Bone marrow (tissue), 2 donors: ENCODE measurements at places on chromosomes 7 and 10.

DNA sequence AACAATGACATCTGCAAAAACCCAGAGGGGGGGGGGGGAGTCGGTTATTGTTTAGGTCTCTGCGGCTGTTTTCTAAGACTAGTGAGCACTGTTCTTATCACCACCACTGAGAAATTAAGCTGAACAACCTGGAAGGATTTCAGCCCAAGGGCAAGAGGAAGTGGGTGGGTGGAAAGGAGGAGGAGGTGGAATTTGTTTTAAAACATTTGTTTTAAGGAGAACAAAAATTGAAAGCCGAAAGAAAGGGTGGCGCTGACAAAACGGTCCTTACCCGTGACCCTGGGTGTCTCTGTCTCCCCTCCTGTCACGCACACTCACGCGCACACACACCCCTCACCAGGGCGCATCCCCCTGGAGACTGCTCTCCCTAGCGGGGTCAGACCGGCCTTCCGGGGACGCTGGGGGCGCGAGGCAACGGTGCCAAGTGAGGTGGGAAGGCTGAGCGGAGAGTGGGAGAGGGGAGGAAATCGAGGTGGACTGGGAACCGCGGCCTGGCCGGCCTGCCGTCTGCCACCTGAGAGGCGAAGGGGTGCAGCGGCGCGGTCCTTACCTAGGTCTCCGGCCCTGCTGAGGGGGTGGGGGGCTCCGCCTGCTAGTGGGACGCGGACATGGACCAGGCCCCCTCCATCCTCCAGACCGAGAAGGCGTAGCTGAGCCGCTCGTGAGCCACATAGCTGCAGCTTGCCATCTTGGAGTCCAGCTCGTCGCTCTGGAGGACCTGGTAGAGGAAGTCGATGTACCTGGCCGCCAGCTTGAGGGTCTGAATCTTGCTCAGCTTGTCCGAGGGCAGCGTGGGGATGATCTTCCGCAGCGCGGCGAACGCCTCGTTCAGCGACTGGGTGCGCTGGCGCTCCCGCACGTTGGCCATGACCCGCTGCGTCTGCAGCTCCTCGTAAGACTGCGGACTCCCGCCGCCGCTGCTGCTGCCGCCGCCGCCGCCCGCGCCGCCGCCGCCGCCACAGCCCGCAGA, 1.0 kb downstream of the TWIST1 start:
- DNase-seq: no peak

DNA sequence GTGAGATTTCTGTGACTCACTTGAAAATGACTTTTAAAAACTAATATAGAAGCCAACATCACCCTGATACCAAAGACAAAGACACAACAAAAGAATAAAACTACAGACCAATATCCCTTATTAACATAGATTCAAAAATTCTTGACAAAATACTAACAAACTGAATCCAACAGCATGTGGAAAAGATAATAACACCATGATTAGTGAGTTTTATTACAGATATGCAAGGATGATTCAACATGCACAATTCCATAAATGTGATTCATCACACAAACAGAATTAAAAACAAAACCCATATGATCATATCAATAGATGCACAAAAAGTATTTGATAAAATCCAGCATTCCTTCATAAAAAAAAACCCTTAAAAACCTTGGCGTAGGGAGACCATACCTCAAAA, 6.5 kb downstream of the MGAM start:
- DNase-seq: no peak

DNA sequence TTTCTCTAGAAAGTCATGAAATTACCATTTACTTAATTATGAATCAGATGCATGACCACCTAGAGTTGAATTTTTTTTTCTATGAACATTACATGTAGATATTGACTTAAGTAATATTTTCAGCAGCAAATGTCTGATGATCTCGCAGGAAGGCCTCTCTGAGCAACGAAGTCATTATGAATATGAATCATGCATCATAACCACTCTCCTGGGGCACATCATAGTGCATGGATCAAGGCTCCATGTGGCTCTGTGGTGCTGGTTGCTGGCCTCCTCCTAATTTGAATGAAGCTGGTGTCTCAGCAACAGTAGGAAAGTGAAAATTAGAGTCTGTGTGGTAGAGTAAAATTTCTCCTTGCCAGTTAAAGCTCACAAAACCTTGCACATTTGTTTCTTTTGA, 121.4 kb upstream of the INHBA start:
- no peak for DNase-seq

DNA sequence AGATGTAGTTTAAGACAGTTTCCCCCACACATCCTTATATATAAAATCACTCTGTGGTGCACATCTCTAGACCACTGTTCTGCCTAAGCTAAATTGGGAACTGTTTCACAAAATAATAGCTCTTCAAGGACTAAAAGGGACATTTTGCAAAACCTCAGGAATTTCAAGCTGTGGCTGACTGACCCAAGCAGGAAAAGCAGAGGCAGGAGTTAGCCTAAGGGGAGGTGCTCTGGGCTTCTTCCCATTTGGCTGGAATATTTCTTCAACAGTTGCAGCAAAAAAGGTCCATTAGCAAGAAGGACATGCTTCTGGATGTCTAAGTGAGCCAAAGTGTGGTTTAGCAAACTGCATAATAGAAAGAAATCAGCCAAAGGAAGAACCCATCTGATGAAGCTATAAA, 551.2 kb upstream of the ANKRD30A start:
- DNase-seq: no peak

DNA sequence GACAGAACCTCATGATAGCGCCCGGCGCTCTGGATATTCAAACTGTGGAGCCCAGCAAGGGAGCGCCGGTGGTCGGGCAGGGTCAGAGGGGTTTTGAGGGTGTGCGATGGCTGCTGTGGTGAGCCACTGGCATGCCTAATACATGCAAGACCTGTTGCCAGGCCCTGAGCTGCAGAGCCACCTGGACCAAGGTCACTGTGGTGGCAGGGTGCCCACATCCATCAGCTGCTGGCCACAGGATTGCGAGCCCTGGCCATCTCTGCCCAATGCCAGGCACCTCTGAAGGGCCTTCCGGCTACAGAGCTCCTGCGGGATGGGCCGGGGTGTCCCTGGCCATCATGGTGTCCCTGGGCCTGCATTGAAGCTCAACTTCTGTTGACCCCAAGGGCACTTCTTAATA, 123.0 kb upstream of the TNRC18 start:
- no peak for DNase-seq

DNA sequence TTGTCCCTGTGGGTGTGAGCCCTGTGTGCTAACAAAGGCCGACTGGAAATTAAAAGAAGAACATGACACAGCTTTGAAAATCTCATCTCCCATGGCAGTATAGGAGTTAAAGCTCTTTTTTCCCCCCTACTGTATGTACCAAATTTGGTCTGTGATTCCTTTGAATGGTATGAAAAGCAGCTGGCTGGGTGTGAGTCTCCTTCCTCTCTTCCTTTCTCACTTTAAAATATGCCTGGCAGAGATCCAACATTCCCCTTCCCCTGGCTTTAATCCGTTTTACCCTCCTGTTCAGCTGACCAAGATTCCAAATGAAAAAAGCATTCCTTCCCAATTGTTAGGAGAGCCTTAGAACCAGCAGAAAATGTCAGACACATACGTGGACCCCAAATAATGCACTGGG, 225.0 kb upstream of the CELF2 start:
- DNase-seq: no peak

- DNase-seq: no peak
These were observed 170.7 kb upstream of the PLPP4 start for GRCh38 chr10:120286280-120286679.

DNA sequence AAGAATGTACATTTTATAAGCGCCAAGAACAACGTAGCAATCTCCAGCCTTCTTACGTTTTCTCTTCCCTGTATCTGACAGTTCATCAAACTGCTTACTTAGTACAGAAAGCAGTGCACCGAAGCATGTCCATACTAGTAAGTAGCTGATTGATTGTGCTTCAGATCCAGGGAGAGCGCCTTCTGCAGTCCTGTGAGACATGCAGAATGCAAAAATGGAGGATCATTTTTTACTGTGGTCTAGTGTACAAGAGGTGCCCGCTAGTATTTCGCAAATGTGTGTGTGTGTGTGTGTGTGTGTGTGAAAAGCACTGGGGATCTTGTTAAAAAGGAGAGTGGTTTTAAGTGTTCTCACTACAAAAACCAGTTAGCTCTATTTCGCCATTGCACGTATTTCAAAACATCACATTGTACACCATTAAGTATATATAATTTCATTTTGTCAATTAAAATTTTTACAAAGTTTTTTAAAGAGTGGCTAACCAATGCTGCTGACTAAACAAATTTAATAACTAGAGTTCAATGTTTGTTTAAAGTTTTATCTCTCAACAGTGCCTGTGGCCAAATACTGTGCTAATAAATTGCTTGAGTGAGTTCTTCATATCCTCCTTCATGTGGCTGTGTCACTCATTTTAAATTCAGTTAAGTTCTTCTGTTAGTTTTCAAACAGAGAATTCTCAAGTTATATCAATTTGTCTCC, 99.6 kb downstream of the ZMYND11 start:
- DNase-seq: no peak

DNA sequence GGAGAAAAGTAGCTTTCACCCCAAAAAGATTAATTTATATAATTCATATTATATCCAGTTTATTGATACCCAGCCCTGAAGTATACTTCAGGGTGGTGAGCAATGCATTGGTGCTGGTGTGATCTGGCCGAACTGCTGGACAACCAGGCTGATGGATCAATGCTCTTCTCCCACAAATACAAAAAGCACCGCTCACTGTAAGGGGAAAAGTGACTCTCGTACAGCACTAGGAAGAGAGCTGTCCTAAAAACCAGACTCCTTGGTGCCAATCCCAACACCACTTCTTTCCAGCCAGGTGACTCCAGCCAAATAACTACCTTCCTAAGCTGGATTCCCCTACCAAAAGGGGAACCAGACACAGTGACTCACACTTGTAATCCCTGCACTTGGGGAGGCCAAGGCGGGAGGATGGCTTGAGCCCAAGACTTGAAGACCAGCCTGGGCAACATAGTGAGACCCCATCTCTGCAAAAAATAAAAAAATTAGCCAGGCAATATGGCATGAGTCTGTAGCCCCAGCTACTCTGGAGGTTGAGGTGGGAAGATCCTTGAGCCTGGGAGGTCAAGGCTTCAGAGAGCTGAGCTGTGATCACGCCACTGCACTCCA, 13.1 kb upstream of the TNPO3 start:
- DNase-seq: no peak

GRCh38 chr10:26048756-26049155, 114.7 kb downstream of the MYO3A start:
- DNase-seq: no peak

GRCh38 chr7:73487486-73487885, 34.6 kb downstream of the BAZ1B start:
- no peak for DNase-seq

DNA sequence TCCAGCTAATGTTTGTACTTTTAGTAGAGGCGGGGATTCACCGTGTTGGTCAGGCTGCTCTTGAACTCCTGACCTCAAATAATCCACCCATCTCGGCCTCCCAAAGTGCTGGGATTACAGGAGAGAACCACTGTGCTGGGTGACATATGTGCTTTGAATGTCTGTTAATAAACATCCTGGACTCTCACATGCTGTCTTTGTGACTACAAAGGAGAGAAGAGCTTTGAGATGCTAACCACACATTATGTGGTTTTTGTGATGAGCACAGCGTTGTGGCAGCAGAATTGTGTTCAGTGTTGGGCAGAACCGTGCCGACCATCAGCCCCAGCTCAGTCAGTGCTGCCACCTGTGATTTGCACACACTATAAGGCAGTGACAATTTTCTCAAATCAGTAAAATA, 500.1 kb upstream of the KLF6 start:
- DNase-seq: no peak

DNA sequence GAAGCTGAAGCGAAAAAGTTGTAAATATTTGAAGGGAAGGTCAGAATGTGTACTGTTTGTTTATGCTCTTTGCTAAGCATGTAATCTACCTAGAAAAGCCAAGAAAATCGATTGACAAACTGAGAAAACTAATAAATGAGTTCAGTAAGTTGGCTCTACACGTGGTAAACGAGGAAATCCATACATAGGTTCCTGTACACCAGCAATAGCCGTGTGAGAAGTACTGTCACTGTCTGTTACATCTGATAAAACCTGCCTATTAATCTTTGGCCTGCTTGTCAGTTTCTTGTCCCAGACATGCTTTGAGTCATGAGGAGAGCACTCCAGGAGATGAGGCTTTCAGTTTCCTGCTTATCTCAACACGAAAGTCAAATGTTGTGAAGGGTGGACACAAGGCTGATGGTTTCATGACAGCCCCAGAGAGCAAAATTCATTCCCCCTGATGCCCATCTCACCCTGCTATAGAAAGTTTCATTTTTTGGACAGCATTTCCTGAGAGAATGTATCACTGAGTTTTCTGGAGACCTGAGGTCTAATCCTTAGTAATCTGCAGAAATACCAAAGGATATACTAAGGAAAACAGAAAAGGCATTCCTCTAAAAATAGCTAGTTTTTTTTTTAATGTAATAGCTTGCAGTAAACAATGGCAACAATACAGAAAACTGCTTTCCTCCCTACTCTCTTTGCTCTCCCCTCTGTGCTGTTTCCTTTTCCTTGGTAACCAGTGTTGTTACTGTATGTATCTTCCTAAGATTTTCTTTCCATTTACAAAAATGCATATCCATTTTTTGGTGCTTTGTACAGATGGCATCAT, 18.8 kb downstream of the BMPR1A start:
- no peak for DNase-seq

GRCh38 chr7:132465516-132465915, 110.8 kb downstream of the PLXNA4 start:
- no peak for DNase-seq

- DNase-seq: no peak
These were observed 84.2 kb downstream of the CDK6 start for GRCh38 chr7:92751902-92752901.

DNA sequence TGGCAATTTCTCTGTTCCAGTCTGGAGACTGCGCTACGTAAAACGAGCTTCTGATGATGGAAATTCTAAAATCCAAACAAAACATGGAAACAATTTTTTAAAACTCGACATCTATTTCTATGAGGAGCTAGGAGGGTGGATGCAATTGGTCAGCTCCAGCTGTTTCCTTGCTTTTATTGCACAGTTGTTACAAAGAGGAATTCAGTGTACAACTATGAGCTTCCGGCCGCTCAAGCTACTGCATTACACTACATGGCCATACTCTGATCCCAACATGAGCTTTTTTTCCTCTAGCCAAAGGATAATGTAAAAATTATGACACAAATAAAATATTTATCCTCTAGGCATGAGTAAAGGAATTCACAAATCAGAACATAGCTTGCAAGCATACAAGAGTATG, 403.1 kb upstream of the C7orf33 start:
- no peak for DNase-seq

DNA sequence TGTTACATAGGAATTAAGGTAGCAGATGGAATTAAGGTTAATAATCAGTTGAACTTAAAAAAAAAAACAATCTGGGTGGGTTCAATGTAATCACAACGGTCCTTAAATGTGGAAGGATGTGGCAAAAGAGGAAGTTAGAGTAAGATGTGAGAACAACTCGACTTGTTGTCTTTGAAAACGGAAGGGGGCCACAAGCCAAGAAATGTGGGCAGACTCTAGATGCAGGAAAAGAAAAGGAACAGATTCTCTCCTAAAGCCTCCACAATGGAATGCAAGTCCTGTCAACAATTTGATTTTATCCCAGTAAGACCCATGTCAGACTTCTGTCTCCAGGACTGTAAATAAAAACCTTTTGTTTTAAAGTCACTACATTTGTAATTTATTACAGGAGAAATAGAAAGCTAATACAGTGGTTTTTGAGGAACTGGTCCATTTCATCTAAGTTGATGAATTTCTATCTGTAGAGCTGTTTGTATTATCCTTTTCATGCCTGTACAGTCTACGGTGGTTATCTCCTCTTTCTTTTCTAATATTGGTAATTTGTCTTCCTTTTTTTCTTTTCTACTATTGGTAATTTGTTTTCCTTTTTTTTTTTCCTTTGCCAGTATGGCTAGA, 8.6 kb downstream of the MCMBP start:
- no peak for DNase-seq
